ENCODE measurements at places on chromosomes 6 and 20.
A peak's percentile ranks its signal among the peaks of the same experiment; 100 is the strongest.

- DNase-seq = no peak
These were observed 10.6 kb upstream of the EFHC1 start for GRCh38 chr6:52409499-52409898.

GRCh38 chr20:7180256-7181045 lies 413.0 kb downstream of the BMP2 start:
- no peak for DNase-seq

DNA sequence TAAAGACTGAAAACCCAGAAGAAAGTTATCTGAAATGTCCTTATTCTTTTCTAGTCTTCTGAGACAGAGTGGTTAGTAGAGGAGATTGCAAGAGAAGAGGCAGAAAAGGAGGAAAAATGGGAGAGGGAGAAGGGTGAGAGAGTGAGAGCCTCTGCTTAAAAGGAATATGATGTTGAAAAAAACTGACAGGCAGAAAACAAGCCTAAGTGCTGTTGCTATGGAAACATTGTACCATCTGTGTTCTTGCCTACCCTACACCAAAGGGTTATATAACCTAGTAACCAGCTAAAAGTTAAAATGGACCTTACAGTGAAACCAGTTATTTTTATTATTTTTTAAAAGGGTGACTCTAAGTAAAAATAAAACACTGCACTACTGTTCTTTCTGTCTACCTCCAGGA lies 28.3 kb upstream of the SH3BGRL2 start:
- no peak for DNase-seq

DNA sequence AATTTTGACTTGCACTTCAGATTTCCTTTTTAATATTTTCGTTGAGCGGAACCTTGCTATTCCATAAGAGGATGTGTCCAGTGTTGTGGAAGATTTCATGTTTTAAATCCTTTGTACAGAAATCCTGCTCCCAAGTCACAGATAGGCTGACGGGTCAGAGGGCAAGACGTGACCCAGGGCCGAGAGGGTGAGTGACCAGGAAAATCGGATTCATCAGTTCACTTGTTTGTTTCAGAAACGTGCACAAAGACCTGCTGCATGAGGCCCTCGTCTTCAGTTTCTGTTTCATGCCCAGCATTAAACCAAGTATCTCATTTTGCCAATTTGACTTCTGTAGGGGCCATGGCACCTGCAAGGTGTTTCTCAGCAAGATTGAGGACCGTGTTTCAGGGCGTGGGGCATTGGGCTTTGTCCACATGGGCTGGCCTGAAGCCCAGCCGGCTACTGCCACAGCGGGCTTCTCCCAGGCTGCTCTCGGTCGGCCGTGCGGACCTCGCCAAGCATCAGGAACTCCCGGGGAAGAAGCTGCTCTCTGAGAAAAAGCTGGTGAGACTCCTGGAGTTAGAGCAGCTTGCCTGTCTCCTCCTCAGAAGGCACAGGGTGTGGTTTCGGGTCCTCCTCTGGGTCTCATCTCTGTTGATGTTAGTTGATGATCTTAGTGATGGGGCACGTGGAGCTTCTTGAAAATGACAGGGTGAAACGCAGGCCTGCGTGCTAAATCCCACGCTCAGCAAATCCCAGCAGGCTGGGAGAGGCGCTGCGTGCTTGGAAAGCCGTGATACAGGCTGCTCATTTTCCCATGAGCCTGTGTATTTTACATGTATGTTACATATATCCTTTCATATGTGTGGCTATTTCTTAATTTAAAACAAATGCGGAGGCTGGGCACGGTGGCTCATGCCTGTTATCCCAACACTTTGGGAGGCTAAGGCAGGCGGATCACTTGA lies 10.5 kb downstream of the MTG2 start:
- DNase-seq = no peak

- no peak for DNase-seq
These were observed 108.4 kb upstream of the PRSS16 start for GRCh38 chr6:27138837-27139755.

GRCh38 chr6:25922301-25922700 lies 8.2 kb downstream of the SLC17A2 start:
- no peak for DNase-seq

- DNase-seq = no peak
These were observed 101.9 kb downstream of the REV3L start for GRCh38 chr6:111381123-111381522.

DNA sequence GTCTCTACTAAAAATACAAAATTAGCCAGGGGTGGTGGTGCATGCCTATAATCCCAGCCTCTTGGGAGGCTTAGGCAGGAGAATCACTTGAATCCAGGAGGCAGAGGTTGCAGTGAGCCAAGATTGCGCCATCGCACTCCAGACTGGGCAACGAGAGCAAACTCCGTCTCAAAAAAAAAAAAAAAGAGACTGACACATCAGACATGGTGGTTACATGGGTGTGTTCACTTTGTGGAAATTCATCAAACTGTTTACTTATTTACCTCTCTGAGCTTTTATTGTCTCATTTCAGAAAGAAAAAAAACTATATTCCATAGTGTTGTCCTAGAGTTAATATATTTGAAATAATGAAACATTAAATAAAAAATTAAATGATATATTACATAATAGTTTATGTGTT lies 64.8 kb downstream of the MBOAT1 start:
- no peak for DNase-seq

GRCh38 chr6:25056130-25056529 lies 120.4 kb upstream of the RIPOR2 start:
- peak; percentile 40 for DNase-seq

DNA sequence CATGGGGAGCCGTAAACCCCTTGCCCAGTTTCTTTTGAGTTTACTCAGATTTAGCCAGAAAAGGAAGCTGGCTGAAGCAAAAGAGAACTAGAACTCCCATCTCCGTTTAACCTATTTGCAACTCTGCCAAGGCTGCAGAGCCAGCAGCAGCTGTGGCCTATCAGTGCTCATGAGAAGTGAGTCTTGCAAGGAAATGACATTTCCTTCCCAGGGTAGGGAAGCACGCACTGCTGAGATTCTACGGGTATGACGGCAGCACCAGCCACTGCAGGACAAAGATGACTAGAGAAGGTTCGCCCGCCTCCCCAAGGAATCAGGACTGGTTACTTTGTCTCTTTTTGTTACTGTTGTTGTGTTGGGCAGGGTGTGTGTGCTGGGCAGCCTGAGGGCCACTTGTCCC lies 47.6 kb downstream of the PPP1R3G start:
- no peak for DNase-seq

DNA sequence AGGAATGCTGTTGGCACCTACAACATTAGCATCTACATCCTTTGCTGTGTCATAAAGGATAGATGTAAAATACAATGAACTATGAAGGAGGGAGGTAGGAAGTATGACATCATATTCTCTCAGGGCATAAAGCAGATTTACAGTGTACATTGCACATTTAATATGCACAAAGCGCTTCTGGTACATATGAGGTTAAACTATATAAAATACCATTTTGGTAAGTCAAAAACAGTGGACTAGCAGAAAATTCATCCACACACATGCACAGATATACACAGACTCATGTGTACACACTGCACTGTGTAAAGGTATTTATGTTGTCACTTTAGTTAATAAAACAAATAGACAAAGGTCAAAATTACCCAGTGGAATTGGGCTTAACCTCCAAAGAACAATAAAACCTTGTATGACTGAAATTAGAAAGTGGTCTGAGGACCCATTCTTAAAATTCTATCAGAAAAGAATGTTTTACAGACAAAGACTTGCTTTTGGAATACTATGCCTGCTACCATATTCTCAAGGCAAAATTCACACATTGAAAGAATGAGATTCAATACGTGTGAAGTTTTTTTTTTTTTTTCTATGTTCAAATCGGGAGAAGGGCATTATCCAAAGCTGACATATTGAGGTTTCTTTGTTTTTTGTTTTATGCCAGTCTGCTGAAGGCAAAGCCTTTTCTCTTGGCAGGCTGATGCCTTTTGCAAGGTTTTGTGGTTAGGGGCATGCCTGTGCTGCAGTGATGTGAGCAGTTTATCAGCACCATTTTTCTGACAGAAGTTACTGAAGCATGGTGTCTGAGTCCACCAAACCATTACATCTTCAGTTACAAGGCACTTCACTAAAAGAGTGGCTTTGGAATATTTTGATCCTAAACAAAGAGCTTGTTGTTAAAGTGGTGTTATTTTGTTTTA lies 199.0 kb downstream of the PLCB1 start:
- DNase-seq = no peak

- DNase-seq = no peak
These were observed 832.2 kb downstream of the EYS start for GRCh38 chr6:64874776-64875175.

GRCh38 chr6:142871910-142872331 lies 73.1 kb downstream of the HIVEP2 start:
- DNase-seq = no peak

DNA sequence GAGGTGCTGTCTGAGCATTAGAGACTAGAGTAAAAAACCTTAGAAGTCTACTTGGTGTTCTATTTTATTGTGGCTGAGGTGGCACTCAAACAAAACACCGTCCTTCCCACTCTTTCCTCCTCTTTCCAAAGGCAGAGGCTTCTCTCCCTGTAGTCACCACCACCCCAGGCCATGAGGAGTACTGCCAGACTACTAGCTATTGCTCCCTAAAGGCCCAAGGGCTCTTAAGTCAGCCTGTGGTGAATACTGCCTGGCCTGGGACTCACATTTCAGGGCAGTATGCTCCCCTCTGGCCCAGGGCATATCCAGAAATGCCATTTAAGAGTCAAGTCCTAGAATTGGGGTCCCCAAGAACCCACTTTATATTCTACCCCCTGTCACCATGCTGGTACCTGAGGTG lies 309.7 kb upstream of the IMPG1 start:
- DNase-seq = no peak

DNA sequence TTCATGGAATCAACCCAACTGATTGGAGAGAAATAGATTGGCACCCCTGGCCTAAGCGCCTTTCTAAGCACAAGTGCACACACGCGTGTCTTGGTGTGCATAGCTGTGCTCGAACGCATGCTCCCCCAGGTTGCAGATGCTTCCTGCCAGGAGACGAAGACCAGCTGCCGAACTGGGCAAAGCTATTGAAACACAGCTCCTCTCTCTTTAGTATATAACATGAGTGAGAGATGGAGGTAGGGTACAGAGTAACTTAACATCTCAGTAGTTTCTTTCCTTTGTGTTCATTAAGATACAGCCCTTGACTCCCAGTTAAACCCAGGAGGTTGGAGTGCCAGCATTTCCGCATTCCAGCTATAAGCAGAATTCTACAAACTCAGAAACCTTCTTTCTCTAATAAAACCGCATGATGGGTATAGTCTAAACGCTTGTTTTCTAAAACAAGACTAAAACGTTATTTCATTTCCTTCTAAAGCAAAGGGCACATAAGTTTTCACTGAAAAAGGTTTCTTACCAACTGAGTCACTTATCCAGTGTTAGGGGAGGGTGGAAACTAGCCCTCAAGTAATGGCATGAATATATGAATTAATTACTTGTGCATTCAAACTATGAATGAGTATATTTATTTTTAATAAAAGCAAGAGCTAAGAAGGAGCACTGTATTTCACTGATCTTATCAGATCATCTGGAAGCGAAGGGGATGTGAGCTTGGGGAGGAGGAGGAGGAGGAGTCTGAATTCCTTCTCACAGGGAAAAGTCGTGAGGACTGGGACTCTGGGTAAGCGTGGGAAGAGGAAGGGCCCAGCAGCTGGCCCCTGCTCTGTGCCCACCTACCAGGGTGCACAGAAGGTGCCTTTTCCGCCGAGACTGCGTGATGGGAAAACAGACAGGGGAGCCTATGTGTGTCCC lies 179.2 kb downstream of the TMEM242 start:
- no peak for DNase-seq

GRCh38 chr6:141210901-141211300 lies 921.8 kb upstream of the GJE1 start:
- DNase-seq = no peak

Data from GM19239 (cell line).